Stimulated activated CD4-positive, alpha-beta T cell treated with anti-CD3 and anti-CD28 coated beads, TNF-alpha, amount 100 ng/mL, for 4 hours (primary cell): ENCODE measurements at places on chromosomes 5 and 9.

GRCh38 chr5:134328619-134329018 lies 38.4 kb downstream of the CDKL3 start:
- no peak for DNase-seq

GRCh38 chr9:83322438-83322837 lies 215.8 kb downstream of the FRMD3 start:
- DNase-seq: no peak

GRCh38 chr9:74449060-74449459 lies 48.1 kb upstream of the RORB start:
- no peak for DNase-seq

DNA sequence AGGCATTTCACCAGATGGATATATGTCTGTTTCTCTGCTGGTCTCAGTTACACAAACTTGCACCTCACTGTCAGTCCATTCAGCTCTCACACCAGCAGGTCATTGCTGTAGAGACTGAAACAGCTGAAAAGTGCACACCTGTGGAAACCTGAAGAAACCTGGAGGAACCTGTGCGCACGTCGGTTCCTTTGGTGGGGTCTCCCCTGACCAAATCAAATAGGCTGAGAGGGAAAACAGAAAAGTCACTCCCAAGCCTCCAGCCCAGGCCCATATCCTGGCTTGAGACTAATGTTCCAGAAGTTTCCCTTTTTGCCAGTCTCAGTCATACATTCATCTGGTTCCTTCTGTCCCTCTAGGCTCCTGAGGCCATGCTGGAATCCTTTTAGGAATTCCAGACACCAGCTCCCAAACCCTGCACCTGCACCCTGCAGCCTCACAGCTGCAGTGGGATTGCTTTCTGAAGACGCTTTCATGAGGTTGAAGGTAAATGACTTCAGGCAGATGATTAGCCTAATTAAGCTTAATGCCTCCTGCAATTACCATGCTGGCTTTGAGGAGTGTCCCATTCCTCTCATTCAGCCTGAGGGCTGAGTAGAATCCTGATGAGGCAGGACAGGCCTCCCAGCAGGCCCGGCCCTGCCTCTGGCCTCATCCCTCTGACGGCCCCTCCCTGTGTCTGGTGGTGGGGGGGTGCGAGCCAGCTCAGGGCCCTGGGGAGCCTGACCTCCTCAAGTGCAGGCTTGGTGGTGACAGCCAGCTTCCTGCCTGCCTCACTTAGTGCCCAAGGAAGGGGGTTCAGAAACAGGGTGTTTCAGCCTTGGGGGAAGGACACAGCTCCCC lies 24.3 kb upstream of the CXCL14 start:
- DNase-seq: no peak

DNA sequence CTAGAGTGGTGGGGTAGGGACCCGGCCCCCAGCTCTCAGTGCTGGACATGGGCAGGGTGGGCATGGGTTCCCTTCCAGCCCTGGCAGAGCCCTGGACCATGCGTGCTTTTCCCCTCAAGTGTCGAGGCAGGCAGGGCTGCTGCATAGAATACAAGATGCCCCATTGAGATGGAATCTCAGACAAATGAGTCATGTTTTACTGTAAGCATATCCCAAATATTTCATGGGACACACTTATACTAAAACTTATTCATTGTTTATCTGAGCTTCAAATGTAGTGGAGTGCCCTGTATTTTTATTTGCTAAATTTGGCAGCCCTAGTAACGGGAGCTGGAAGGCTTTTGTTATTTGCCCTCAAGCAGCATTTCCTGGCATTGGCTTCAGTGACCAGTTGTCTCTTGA lies 3.2 kb upstream of the RNU6ATAC start:
- DNase-seq: no peak
